ENCODE measurements at places on chromosomes 2 and 18.

- DNase-seq = no peak
Observed at GRCh38 chr2:216880509-216881184, 20.8 kb upstream of the TNP1 start.

DNA sequence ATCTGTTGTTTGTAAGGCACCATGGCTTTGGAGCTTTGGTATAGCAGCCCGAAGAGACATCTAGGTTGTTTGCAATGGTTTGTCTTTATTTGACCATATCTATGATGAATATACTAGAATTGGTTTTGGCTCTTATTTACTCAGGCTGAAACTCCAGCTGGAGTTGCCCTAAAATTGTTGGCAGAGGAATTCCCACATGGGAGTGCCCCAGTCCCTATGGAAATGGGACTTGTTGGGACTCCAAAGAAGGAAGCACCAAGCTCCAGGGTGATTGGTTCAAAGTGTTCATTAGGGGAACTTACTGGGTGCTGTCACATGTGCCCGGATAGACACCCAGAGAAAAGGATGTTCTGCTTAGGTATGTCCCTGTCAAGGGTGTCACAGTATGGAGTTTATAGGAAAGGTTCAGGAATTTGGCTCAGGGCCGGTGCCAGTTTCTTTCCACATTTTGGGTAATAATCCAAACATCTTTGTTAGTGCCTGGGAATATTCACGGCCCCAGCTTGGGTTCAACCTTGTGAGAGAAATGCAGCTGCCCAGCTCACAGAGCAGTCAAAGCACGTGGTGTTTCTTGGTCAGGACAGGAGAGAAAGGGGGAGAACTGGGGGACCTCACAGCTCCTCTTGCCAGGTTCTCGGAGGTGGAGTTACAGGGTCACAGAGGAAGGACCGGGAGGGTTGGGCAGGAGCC lies 123.5 kb upstream of the ZSWIM2 start:
- no peak for DNase-seq

GRCh38 chr18:49749563-49749962 lies 63.8 kb downstream of the ACAA2 start:
- DNase-seq = no peak

- no peak for DNase-seq
Observed at GRCh38 chr2:80591233-80591632, 286.7 kb upstream of the LRRTM1 start.

GRCh38 chr2:48114256-48114655 lies 208.0 kb upstream of the FBXO11 start:
- DNase-seq = no peak

DNA sequence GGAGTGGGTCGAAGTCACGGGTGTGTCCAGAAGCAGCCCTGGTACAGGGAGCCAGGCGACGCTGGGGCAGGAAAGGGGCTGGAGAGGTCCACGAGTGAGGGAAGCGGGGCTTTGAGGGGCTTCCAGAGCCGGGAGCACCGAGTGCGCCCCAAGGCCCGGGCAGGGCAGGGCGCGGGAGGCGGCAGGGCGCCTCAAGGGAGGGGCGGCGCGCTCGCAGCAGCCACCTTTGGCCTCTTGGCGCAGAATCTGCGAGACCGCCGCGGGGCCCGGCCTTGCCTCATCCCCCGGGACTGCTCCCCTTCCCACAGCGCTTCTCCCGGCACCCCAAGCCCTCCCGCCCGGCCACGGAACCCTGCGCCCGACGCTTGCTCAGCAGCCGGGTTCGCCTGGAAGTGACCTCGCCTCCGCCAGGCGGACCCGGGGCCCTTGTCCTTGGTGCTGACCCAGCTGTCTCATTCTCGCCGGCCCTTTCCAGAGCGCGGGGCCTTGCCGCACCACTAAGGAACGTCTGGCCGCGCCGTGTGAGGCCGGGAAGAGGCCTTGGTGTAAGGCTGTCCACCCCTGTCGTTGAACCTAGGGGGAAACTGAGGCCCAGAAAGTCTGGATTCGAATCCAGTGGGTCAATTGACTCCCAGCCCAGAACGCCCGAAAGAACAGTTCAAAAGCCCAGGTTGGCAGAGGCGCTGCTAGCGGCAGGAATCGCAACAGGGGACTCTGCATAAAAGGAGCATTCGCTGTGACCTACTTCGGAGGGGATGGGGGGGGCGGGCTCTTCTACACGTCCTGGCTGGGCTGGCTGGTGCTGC lies 584 bp upstream of the DNER start:
- no peak for DNase-seq

GRCh38 chr2:237919593-237919992 lies 47.2 kb upstream of the UBE2F start:
- DNase-seq = no peak

DNA sequence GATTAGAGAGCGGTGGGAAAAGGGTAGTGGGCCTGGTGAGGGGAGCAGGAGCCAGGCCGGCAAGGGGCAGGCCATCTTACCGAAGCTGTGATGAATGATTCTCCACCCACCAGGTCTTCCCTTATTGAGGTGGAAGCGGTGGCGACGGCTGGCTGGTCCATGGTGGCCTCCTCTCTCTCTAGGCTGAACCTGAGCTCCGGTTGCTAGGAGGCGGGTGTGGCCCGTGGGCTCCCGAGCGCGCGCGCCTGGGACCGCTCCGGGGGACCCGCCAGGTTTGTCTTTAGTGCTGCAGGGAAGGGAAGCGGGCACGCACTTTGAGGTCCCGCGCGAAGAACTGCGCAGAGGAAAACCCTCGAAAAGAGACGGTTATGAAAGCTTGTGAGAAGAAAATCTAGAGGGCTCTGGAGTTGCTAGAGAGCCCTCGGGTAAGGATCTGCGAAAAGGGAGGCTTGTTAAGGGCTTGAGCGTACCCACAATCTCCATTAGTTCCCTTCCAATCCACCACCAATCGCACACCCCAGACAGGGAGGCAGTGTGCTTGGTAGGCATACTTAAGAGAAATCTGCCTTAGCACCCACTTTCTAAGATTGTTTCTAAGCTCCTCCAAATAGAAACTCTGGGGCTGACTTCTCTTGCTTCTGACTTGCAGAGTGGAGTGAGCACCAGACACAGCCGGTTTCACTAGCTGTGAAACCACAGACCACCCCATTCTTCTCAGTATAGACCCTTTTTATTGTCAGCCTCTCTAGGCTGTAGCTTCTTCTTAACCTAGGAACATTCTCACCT lies at the start of gene STPG4:
Gene STPG4 (minus strand): TSS at position 218 of the 786 bp plus-strand sequence. CDS start 57 bp downstream, at position 161.
- DNase-seq = no peak

DNA sequence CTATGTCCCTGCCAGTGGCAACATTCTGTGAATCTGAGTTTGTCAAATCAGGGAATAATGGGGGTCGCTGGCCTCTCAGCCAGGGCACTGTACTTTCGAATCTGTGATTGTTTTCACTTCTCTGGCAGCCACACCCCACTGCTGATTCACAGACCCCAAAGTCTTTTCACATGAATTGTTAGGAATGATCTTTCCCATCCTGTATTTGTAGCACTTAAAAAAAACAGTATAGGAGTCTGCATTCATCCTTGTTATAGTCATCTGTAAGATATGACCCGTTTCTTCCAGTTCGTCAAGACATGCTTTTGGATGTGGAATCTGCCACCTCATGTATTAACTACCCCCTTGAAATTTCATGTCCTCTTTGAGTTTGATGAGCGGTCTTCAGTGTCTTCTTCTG lies 928 bp downstream of the NAGK start:
- DNase-seq = no peak

DNA sequence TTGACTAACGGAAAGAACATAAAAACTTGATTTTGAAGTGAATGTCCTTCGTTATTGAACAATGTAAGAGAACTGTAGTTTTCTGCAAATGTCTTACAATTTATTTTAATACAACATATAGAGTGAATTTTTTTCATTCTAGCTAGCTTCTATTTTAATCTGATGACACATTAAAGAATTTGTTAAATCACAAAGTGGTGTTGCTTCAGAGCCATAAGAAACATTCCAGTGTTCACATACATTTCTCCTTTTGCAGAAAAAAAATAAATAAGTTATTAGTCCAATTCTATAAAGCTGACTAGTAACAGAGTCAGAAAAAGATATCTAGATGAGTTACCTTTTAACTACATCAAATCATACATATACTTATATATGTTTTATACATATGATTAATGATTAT lies 914.3 kb upstream of the SLC39A10 start:
- DNase-seq = no peak

DNA sequence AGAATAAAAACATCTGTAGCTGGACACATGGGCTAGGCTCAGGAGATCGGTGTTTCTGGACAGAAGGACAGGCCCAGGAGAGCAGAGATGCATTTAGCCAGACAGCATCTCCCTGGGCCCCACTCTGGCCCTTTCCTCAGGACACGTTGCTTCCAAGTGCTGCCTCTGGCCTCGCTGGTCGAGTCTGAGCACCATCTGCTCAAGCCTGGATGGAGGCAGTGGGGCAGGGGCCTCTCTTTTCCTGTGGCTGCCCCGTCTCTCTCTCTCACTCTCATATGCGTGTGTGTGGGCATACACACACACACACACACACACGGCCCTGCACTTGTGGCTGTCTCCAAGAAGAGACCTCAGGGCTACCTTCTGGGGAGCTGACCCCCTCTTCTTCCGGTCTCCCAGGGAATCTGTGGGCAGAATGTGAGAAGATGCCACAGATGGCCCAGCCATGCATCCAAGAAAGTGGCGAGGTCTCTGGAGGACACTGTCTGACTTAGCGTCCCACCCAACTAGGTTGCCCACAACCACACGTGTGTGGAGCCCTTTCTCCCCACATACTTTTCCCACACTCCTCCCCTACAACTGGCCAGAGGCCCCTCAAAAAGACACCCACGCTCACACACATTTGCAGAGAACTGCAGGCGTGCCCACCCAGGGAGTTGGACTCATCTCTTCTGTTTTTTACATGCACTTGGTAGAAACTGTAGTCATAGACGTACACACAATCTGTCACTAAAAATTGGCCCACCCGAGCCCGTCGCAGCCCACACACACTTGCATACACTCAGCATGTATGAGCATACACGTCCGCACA lies 19.9 kb downstream of the CELF4 start:
- no peak for DNase-seq

GRCh38 chr2:104847586-104848160 lies 6.2 kb upstream of the POU3F3 start:
- no peak for DNase-seq

DNA sequence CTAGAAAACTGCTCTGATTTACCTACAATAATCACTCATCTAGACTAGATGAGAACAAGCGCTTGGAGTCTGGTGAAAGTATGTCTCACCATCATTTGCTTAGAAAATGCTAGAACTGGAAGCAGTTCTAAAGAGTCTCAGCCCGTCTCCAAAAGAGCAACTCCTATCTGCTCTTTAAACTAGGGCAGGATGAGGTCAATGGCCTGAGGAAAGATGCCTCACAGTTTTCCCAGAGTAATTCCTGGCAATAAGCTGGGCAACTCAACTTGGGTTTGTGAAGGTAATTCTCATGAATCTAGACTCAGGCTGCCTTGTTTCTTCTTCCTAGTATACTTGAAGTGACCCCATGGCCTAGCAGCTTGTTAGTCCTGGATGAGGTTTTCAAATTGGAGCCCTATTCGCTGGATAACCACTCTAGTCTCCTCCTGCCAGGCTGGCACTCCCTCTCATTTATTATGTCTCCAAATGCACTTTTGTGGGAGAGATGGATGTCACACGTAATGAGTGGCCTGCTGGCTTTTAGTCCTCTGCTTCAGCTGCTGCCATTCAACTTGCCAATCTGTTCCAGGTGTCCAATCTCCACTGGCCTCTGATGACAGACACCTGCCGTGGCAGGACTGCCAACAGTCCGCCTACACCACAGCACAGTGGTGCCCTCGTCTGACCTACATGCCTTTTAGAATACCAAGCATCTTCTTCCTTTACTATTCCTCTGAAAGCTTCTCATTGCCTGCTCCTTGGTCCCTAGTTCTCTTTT lies 80.9 kb downstream of the CABYR start:
- DNase-seq = no peak

GRCh38 chr18:76765649-76766048 lies 56.7 kb upstream of the ZNF236 start:
- DNase-seq = no peak
